Muscle of back (tissue), 13 donors: ENCODE measurements at places on chromosomes 5 and 9. TPM values are rescaled to one million over a fixed set of nuclear protein-coding genes. Genes with fewer than 3 reads are reported as not detected.
A peak's percentile ranks its signal among the peaks of the same experiment; 100 is the strongest.

Gene COL23A1
- polyA plus RNA-seq, result 13.2 TPM

Gene F2RL2
- polyA plus RNA-seq, result 4.5 TPM

Gene CWC27
- polyA plus RNA-seq, result 20.8 TPM

Gene ZNF366
- 2.4 TPM for polyA plus RNA-seq

Gene RANBP17
- 7.2 TPM for polyA plus RNA-seq

Gene SLC36A3
- not detected for polyA plus RNA-seq

Gene PCDHB3
- 2.8 TPM for polyA plus RNA-seq

Gene GFI1B
- 0.60 TPM for polyA plus RNA-seq

Gene MTRR
- 31.0 TPM for polyA plus RNA-seq

Gene CNTNAP3
- 3.1 TPM for polyA plus RNA-seq

GRCh38 chr9:18910435-18910834, 122.6 kb downstream of the SAXO1 start:
- no peak for DNase-seq

DNA sequence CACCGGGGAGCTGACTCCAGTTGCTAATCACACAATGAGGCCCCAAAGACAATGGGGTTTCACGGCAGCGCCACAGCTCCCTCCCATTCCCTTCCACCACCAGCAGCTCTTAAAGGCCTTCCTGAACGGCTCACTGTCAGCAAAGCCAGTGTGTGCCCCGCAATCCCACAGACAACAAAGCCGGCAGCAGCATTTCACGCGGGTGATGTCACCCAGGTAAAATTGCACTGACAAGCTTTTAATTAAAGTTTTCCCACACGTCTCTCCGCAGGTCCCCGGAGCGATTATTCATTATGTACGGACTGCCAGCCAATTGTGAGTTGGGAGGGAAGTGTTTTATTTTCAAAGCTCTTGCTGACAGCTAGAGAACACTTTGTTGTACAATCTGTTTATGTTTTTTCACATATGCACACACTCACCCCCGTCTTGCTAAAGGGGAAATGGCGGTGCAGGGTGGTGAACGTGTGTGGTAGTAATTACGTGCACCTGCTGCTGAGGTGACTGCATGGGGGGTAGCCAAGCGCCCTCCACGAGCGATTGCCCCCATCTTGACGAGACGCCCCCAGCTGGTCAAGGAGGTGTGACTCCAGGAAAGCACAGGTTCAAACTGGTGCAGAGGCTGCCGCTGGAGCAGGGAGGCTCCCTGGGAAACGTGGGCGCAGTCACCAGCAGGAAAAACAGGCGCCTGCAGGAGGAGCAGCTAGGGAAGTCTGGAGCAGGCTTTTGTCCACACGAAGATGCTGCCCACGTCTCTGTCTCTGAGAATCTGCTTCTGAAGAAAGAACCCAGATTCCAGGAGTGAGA, 65.0 kb downstream of the IRX2 start:
- DNase-seq, result no peak

DNA sequence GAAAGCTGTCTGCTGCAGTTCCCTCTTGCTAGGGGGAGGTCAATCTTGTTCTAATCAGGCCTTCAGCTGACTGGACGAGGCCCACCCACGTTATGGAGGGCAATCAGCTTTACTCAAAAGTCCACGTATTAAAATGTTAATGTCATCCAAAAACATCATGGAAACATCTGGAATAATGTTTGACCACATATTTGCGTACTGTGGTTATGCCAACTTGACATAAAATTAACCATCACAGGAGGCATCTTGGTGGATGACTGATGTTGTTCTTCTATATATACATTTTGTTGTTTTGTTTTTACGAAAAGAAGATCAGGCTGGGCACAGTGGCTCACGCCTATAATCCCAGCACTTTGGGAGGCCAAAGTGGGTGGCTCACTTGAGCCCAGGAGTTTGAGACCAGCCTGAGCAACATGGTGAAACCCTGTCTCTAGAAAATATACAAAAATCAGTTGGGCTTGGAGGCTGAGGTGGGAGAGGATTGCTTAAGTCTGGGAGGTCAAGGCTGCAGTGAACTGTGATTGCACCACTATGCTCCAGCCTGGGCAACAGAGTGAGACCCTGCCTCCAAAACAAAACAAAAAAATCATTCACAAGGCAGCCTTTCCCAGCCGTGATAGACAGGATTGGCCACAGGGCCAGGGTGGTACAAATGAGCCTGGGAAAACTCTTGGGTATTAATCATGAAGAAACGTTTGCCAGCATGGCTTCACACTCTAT, 33.8 kb upstream of the PRXL2C start:
- no peak for DNase-seq

GRCh38 chr5:179763215-179763945, 30.4 kb upstream of the LTC4S start:
- DNase-seq, result peak; percentile 71

- DNase-seq, result no peak
These were observed 58.3 kb upstream of the CPEB4 start for GRCh38 chr5:173829826-173830225.

- no peak for DNase-seq
These were observed 21.1 kb downstream of the TLE4 start for GRCh38 chr9:79592726-79593493.

- no peak for DNase-seq
These were observed 911.6 kb upstream of the SEMA6A start for GRCh38 chr5:117486261-117486660.

GRCh38 chr9:7121055-7121454, 363.3 kb downstream of the KDM4C start:
- no peak for DNase-seq

DNA sequence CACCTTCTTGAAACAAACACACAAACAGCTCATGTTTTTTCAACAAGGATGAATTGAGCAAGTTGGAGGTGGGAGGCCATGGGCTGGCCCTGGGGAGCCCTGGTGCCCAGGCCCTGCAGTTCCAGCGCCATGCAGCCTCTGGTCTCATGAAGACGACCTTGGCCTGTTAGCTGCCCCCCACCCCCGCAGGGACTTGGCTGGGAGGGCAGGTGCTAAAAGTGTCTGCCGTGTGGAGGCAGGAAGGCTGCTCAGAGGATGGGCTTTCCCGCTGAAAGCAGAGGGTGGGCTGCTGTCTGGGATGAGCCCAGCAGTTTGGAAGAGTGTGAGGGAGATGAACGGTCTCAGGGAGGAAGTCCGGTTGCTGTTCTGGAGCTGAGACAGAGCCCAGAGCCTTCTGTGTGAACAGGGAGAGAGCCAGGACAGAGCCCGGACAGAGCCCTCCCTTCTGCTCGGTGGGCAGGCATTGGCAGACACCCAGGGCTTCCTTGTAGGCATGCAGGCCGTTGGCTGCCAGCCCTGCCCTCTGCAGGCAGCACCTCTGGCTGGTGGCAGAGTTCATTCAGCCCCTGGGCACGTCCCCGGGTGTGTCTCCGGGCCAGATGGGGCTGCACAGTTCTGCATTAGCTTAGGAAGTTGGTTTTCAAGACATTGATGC, 18.7 kb downstream of the ROPN1L start:
- DNase-seq, result no peak

GRCh38 chr5:62306896-62307689, 1.1 kb downstream of the KIF2A start:
- DNase-seq, result peak; percentile 67

DNA sequence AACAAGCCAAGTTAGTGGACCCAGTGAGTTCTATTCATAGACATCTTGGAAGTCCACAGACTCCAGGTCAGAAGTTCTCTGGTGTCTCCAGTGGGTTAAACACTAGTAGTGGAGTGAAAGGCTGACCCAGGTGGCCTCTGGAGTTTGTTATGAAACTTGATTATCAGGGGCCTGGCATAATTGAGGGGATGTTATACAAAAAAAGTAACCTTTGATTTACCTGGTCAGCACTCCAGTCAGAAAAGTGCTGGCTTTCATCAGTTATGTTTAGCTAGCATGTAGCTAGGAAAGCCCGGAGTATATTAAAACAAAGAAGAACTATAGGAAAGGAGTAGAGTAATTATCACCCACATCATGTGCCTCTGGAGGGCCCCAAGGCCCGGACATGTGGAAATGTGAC, 171.1 kb downstream of the CD180 start:
- DNase-seq, result no peak

DNA sequence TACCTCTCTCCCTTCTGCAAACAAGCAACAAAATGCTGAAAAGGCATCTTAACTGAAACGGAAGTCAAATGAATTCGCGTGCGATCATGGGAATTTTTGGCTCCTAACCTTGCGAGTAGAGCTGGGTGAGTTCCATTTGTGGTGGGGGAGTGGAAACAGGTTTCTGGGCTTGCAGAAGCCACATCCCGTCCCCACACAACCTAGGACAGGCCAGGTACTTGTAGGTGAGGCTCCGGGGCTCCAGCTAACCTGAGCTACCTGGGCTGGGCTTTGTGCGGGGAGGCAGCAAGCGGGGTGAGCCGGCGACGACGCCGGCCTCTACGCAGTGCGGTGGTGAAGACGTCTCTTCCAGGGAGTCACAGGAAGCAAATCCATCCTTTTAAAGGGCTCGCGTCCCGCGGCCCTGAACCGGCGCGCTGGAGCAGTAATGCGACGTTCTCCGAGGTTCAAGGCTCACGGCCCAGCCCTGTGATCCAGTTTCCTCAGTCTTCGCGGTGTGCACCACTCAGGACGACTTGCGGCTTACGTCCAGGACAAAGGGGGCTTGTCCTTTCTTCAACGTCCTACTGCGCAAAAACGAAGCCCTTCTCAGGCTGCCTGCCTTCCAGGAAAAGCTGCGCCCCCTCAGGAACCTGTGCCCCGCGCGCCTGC, 567 bp upstream of the SPIN1 start:
- DNase-seq, result peak; percentile 26

- no peak for DNase-seq
These were observed 221.9 kb downstream of the GABRG2 start for GRCh38 chr5:162289489-162289888.

DNA sequence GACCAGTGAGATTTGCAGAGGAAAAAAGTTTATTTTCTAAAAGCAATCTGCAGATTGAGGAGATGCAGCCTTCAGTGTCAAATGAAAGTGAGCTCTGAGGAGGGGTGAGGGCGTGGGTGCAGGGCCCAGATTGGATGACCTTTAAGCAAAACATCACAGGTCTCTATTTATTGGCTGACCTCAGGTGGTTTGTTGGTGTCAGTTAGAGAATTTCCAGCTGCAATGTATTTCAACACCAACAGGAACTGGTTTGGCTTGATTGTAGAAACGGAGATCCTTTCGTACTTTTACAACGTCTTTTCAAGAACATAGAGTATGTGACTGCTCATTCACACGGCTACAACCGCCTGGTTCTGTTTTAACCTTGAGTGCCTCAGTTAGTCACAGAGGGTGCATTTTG, 1069.1 kb downstream of the EFNA5 start:
- DNase-seq, result no peak

DNA sequence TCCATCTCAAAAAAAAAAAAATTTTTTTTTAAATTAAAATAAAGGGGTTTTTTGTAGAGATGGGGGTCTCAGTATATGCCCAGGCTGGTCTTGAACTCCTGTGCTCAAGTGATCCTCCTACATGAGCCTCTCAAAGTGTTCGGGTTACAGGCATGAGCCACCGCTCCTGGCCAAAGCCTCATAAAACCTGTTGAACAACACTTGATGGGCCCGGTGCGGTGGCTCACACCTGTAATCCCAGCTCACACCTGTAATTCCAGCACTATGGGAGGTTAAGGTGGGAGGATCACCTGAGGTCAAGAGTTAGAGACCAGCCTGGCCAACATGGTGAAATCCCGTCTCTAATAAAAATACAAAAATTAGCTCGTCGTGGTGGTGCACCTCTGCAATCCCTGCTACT, 7.7 kb upstream of the NPM1 start:
- DNase-seq, result no peak

GRCh38 chr5:56159521-56159947, 73.6 kb downstream of the ANKRD55 start:
- no peak for DNase-seq

- no peak for DNase-seq
These were observed 113.6 kb upstream of the TSLP start for GRCh38 chr5:110957934-110958333.

- DNase-seq, result no peak
These were observed 64.8 kb downstream of the NUP214 start for GRCh38 chr9:131190191-131190590.

DNA sequence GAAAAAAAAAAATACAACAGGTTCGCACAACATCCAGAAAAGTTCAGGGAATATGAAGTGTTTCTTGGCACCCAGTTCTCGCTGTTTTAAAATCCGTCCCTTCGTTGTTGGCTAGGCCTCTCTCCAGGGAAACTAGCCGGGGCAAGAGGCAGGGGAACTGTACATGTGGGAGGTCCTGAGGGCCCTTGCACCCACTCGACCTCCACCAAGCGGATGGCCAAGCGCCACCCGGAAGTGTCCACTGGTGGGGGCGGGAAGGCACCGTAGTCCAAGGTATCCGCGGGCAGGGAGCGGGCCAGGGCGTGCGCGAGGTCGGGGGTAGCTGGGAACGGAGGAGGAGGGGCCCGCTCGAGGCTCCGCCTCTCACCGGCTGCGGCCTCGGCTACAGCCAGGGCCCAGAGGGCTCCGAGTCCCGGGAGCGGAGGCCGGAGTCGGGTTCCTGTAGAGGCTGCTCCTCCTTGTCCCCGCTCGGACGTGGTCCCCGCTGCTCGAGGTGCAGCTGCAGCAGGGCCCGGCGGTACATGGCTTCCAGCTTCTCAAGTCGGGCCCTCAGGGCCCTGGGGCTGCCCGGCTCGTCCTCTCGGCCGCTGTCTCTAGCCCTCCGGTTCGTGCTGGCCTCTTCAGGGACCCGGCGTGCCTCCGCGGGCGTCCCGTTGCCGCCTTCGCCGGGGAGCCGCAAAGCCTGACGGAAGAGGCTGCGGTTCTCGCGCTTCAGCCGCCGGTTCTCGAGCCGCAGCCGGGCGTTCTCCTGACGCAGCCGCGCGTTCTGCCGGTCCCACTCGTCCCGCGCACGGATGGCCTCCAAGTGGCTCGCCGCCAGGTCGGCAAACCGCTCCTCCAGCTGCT, 720 bp downstream of the TUSC1 start:
- DNase-seq, result peak; percentile 95

- peak; percentile 58 for DNase-seq
These were observed 307.3 kb upstream of the SGCD start for GRCh38 chr5:156019571-156020180.

GRCh38 chr5:4372481-4372880, 767.6 kb upstream of the ADAMTS16 start:
- no peak for DNase-seq

GRCh38 chr9:100465761-100466160, 7.2 kb upstream of the TMEFF1 start:
- DNase-seq, result no peak

DNA sequence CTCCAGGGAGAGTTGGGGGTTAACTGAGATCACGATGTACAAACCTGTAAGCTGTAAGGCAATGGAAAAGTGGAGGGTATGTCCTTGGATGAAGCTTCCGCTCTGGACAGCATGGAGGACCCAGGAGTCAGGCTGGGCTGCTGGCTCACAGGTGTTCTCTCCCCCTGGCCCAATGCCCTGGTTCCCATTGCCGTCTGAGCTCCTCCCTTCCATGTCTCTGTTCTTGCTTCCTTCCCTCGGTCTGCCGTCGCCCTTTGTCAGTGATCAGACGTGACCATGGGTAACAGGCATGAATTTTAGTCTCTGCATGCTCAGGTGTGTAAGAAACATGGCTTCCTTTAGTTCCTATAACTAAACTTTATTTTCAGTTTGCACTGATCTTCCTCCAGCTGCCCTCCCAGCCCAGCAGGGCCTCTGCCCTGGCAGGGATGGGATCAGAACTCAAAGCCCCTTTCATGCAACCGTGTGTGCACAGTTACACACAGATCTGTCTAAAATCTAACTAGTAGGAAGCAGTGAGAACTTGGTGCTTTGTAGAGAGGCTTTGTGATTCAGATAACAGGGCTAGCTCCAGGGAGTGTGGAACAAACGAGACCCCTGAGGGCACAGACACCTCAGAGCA, 51.7 kb upstream of the KCNMB1 start:
- DNase-seq, result no peak
